ENCODE measurements at places on chromosomes 13 and 19.

DNA sequence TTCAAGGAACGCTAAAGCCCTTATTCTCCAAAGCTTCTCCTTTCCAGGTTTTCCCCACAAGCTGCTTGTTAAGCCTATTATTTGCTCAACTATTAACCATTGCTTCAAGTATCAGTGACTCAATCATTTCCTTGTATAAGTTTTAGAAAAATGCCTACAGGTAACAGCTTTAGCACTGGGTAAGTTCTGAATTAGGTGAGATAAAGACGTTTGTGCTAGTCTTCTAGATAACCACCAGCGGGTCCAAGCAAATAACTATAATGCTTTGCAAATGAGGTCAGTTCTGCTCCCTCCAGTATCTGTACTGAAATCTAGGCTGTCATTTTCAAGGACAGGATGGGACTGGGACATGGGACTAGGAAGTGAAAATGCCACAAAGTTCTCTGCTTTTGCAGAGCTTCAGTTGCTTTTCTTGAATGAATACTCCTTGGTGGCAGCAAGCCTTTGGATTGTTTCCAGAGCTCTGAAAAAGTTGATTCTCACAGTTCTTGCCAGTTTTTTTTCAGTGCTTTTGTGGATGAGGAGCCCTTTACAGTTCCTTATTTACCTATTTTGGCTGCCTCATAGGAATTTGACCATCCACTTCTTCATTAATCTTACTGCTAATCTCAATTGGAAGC, 1487.7 kb downstream of the EFNB2 start:
- DNase-seq: no peak

DNA sequence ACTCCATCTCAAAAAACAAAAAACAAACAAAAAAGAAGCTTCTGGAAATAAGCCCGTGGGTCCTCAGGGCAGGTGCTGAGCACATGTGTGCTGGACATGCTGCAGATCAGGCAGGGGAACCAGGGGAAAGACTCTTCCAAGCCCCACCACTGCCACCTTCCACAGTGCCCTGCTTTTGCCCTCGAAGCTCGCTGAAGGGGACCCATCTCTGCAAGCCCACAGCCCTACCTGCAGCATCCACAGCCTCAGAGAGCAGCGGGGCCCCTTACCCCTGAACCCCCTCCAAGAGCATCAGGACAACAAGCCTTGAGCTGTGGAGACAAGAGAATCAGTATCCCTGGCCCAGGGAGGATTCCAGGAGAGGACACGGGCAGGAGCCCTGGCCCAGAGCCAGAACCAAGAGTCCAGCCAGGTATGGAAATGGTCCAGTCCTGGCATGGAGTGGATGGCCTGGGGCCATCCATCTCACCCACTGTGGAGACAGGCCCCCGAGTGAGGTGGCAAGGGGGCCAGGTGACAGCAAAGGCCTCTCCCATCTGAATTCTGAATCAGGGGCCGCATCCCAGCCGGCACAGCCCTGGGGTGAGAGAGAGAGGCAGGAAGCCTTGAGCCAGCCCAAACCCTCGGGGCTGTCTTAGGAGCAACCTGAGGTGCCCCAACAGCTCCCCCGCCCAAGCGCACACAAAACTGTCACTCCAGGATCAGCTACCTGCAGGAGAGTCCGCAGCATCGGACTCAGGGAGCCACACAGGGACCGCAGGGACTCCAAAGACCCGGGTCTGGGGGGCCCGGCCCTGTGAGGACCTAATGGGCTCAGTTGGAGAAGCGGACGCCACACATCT, 51.8 kb upstream of the TPM4 start:
- no peak for DNase-seq

DNA sequence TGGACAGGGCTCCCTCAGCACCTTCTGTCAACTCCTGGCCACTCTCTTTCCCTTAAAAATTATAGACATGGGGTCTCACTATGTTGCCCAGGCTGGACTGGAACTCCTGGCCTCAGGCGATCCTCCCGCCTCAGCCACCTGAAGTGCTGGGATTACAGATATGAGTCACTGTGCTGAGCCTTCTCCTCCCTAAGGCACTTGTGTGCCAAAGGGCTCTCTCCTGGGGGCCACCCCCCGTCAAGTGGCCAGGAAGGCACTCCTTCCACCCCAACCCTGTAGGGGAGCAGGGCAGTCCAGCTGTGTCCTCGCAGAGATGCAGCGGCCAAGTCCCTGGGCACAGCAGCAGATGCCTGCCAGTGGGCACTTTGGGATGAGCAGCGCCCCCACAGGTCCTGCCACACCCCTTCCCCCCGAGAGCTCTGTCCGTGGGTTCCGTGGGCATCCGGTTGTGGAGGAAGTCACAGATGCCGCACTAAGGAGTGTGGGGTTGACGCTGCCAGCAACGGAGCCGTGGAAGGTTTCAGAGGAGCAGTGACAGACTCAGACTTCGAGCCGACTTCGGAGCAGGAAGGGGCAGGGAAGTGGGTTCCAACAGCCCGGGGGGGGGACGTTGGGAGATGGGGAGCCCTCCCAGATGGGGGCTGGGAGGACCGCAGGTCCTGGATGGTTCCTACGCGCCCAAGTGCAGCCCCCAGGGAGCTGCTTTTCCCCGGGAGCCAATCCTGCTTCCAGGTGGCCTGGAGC, 3.3 kb upstream of the UQCR11 start:
- DNase-seq: no peak

DNA sequence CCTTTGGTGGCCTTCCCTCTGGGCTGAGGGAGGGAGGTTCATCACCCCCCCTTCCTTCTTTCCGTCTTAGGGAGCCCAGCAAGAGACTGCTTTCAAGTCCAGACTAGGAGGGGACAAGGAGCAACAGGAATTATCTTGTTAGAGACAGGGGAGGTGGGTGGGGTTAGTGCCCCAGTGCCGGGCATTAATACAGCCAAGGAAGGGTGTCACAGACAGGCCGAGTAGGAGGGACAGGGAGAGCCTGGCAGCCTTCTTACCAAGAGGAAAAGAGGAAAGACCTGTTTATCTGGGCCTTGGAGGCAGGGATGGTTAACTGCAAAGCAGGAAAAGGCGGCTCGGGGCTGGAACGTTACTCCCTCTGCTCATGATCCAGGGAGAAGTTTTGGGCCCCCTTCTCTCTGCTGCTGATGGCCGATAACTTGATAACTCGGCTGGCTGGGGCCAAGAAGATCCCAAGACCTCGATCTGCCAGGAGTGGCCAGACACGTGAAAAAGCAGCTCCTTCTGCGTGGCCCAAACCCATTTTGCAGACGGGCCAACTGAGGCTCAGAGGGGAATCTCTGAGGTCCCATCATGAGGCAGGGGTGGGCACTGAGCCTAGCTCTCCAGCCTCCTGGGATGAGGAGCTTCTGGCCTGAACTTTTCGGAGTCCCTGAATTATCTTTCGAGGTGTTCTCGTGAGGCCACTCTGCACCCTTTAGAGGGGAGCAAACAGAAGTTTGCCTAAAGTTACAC, 79.3 kb downstream of the PTPRS start:
- DNase-seq: no peak

- no peak for DNase-seq
Measured at GRCh38 chr13:74299721-74300120, 165.5 kb upstream of the KLF12 start.

DNA sequence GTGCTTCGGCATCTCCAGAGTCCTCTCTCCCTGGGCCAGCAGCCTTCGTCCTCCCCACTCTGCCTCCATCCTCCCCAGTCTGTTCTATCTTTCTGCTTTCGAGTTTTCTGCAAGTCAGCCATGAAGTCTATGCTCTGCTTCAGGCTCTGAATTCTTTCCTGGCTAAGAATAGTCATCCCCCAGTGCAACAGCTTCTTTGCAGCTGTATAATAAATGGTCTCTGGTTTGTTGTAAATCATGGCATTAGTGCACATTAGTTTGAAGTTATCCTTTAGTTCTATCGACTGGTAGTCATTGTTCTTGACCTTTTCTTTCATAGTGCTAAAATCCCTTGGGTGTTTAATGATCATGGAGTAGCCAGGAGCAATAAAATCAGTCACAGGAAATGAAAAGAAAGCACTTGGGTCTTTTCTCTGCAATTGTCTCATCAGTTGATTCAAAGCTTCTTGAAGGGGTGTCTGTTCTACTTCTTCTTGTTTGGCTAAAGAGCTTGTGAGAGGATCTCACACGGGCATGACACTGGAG, 46.2 kb upstream of the SOX21 start:
- DNase-seq: no peak

DNA sequence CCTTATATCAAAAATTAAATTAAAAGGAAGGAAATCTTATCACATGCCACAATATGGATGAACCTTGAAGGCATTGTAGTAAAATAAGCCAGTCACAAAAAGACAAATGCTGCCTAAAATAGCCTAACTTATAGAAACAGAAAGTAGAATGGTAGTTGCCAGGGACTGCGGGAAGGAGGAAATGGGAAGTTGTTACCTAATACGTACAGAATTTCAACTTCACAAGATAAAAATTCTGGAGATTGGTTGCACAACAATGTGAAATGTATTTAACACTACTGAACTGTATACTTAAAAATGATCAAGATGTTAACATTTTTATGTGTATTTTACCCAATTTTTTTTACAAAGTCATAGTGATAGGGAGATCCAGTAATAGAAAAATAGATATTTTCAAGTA, 10.2 kb upstream of the N4BP2L2 start:
- DNase-seq: no peak

DNA sequence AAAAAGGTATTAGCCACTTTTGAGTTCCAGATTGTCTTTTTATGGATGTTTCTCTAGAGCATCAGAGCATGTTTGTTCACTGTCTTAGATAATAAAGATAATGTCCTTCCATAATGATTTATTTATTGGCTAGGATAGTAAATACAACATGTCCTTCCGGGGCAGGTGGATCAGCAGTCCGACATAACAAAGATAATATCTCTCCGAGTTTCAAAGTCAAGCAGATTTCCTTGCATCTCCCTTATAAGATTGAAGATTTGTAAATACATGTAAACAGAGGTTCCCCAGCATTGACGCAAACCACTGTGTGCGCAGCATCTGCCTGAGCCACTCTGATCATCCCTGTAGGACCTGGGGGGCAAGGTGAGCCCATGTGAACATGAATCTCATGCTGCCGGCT, 8.8 kb upstream of the KLK15 start:
- no peak for DNase-seq

DNA sequence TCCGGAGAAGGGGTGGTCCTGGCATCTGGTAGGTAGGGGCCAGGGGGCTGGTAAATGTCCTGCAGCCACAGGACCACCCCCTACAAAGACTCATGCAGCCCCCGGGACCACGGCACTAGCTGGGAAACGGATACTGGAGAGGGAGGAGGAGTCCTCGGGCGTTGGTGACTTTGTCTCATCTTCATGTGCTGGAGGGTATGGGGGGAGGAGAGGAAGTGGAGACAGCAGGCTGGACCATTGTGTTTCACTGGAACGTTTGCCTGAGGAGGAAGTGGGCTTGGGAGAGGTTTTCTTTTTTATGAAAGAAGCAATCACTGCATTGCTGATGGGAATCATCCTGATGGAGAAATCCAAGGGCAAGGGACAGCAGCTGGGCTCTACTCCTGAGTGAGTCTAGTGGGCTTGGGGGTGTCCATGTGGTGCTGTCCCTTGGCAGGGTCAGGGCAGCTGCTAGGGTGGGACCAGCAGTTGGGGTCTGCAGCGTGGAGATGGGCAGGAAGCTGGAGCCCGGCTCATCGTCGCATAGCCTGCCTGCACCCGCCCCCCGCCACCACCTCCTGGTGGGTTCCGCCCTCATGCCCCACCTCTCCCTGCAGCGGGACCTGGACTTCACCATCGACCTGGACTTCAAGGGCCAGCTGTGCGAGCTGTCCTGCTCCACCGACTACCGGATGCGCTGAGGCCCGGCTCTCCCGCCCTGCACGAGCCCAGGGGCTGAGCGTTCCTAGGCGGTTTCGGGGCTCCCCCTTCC, 1.7 kb upstream of the ADM5 start:
- no peak for DNase-seq

DNA sequence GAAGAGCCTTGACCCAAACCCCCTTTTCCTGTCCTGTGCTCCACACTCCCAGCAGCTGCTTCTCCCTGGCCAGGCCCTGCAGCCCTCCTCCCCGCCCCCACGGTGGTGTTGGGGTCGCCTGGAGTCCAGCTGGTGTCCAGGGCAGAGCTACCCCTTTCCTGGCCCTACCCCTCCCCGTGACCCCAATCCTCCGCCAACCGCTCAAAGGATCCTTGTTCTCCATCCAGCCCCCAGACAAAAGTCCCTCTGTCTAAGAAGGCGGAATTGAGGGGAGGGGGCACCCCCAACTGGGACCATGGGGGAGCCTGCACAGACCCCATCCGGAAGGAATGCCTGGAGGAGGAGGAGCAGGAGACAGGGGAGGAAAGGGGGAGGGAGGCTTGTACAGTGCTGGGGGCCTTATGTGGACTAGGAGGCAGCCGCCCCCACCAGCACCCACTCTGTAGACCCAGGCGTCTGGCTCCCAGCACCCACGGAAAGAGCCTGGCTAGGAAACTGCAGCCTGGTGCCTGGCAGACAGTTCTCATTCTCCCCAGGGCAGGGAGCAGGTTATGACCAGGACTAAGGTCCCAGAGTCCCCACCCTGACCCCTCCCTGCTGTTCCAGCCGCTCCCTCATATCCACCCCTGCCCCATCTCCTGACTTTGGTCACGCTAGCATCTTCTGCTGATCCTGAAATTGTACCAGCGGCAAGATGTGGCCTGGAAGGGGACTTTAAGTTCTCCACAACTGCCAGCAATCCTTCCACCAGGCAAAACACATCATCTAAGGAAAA, at the start of gene FXYD3:
Gene FXYD3, plus strand, starts transcription at position 647 of the 775 bp plus-strand sequence. CDS start 3,554 bp downstream, outside the sequence.
- no peak for DNase-seq

- DNase-seq: no peak
Measured at GRCh38 chr19:18741124-18742121, 49.7 kb downstream of the COMP start.

GRCh38 chr19:6736169-6736916, 1.0 kb downstream of the GPR108 start:
- no peak for DNase-seq

DNA sequence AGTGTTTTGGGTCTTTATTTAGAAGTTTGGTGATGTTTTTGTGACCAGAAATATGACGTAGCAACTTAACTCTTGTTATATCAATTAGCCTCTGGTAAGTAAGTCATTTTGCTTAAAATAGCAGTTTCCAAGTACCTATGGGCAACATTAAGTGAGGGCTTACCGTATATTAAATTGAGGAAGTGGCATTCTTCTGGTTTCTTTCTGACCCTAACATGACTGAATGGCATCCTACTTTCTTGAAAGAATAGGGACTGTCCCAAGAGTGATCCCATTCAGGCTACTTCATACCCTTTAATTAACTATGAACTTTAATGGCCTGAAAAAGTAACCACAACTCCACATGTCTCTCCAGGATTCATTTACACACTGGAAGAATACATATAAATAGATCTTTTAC, 106.6 kb downstream of the MZT1 start:
- DNase-seq: no peak

GRCh38 chr19:58543826-58544590, at the start of gene TRIM28:
Gene TRIM28 (plus strand): TSS chr19:58544064. CDS start chr19:58544758, 694 bp downstream.
- DNase-seq: peak; percentile 100

- no peak for DNase-seq
Measured at GRCh38 chr13:23652909-23653726, 82.9 kb downstream of the TNFRSF19 start.
